ENCODE measurements at places on chromosomes 13 and 19.

GRCh38 chr19:7595466-7596133 lies at the start of gene CAMSAP3:
CAMSAP3 (plus strand) TSS chr19:7595863; CDS start chr19:7596003, 140 bp downstream.
- peak; percentile 19 for DNase-seq

- DNase-seq = no peak
These were observed 77.4 kb downstream of the CYSLTR2 start for GRCh38 chr13:48731001-48731658.

DNA sequence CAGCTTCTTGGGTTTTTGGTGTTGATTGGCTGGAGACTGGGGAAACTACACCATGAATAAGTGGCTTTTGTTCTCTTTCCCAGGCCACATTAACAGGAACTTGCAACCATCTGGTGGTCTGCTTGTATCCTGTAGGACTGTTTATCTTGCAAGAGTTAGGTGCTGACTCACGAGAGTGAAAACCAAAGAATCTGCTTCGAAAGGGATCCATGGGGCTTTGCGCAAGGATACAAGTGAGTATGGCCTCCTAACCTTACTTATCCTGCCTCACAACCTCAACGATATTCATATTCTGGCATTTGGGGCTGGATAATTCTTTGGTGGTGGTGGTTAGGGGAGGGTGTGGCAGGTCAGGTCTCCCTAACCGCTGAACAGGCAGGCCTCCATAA lies 4.7 kb upstream of the SIGLECL1 start:
- no peak for DNase-seq

DNA sequence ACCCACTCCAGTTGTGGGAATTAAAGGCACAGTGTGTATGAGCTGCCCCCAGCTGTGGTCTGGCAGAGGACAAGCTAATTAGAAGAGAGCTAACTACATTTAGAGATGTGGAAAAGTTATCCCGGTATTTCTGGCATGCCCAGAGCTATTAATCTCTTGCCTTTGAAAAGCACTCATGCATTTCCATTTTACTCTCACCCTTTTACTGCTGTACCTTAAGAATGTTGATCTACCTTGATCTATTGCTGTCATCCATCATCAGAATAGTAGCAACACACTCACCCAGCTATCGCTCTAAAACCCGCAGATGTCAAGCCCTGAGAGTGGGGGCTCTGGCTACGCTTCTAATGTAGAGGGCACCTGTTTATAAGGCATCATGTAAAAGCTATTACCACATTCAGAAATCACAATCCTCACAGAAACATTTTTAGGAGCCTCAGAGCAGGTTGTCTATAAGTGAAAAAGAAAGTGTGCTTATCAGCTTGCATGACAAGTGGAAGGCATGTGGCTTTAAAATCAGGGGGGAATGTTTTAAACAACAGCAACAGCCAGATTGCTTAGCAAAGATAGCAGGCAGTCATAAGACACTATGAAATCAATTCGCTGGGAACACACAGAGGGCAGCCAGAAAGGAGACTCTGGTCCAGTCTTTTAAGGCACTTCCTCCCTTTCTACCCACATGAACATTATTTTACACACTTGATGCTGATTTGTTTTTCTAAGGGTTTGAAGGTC lies 224.2 kb upstream of the IRS2 start:
- DNase-seq = no peak

GRCh38 chr13:44921931-44922758 lies 67.1 kb downstream of the NUFIP1 start:
- DNase-seq = no peak

- DNase-seq = no peak
These were observed 8.1 kb upstream of the KLF2 start for GRCh38 chr19:16316506-16316882.

DNA sequence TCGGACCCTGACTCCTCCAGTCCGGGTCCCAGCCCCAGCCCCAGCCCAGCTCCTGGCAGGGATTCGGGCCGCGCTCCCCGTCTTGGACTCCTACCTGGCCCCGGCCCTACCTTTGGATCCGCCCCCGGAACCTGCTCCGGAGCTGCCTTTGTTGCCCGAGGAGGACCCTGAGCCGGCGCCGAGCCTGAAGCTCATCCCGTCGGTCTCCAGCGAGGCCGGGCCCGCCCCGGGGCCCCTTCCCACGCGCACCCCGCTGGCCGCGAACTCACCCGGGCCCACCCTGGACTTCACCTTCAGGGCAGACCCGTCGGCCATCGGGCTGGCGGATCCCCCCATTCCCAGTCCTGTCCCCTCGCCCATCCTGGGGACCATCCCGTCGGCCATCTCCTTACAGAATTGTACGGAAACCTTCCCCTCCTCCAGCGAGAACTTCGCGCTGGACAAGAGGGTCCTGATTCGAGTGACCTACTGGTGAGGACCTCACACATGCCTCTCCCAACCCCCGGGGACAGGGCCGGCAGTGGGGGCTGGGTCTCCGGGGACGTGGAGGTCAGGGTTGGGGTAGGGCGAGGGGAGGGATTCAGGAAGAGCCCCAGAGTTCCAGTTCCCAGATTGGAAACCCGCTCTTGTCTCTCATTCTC lies 732 bp downstream of the SELENOV start:
- DNase-seq = no peak

GRCh38 chr19:48417421-48417820 lies 24.0 kb downstream of the GRIN2D start:
- no peak for DNase-seq

GRCh38 chr13:40366119-40366518 lies 300.3 kb downstream of the FOXO1 start:
- no peak for DNase-seq

DNA sequence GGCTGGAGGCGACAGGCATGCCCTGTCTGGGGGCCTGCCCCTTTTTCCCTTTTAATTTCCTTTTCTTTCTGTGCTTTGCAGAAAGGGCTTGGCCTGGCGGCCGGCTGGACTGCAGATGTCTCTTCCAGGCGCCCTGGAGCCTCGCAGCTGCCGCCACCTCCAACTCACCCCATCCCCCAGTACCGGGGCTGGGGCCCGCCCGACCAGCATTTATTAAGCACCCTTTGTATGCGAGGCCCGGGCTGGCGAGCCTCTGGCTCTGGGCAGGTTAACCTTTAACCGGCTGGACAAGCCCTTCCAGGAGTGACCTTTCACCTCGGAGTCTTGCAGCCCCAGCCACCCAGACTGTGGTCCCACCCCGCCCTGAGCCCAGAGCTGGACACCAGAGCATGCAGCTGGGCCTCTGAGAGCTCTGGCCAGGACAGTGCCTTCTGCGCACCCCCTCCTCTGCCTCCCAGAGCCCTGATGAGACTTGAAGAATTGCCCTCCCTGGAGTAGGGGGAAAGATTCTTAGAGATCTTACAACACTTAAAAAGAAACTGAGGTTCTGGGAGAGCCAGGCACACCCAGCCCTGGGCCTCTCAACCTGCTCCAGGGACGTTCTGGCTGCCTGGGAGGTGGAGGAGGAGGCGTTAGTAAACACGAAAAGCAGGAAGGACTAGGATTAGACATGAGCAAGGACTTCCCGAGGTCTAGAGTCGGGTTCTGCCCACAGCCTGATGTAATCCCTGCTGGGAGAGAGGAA lies 1.1 kb upstream of the NR2F6 start:
- no peak for DNase-seq

DNA sequence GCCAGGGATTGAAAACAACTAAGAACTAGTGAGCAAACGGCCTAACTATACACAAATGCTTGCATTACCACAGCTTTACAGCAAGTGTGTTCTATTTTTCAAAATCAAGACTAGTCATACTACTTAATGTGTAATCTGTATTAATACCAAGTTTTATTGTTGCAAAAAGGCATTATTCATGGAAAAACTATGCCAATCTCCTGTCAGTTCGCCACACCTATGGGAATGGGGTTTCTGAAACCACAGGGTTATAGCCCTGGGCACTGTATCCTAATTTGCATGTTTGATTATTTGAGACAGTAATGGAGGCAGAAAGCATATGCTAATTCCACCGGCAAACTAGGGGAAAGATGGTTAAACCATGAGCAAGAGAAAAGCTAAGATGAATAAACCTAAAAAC lies 14.3 kb downstream of the GAS6 start:
- DNase-seq = no peak

- no peak for DNase-seq
These were observed 138.4 kb upstream of the RNF113B start for GRCh38 chr13:98315466-98315865.

DNA sequence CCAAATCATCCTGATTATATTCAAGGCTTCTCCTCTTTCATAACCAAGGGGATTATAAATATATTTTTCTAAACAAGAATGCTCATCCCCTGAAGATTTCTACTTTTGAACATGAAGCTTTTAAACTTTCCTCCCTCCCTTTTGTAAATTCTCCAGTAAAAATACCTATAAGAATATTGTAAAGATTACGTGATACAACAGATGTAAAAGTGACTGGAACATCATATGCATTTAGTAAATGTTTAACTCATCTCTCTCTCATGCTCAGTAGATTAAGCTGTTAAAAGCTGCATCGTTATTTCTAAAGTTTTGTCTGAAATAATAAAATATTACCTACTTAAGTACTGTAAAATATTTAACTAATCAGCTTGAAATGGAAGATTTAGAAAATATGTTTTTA lies 281.1 kb downstream of the SPRY2 start:
- no peak for DNase-seq

- no peak for DNase-seq
These were observed 5.7 kb downstream of the SHISA7 start for GRCh38 chr19:55437410-55437809.

- DNase-seq = no peak
These were observed 144.9 kb downstream of the COL4A1 start for GRCh38 chr13:110162053-110162452.

DNA sequence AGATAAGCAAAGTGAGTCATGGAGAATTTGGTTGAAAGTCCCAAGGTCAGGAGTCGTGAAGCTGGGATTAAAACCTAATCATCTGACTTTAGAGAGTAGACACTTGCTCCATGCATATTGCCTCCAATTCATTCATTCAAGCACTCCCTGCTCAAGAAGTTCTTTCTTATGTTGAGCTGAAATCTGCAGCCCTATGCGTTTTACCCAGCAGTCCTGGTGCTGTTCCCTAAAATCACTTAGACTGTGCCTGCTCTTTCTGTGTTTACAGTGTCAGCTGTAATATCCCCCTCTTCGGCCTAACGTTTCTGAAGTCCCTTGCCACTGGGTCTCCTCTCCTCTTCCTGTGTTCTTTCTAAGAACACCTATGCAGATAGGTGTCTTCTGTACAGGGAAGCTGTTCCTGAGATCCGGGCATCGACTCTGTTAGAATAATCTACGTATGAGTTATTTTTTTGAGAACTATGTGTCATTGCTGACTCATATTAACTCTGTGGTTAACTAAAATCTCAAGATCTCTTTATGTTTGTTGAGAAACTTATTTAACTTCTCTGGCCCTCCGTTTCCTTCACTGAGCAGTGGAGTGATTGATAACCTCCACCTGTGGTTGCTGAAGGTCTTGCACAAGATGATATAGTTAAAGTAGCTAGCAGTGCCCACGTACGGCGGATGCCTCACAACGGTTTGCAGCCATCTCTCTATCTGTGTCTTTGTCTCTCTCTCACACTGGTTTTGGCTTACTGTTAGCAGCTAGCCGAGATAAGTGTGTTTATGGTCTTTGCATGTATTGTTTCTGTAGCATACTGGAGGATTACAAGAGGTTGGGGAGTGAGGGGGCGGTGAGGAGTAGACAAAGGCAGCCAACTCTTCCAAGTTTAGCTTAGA lies 4.7 kb downstream of the ALOX5AP start:
- peak; percentile 72 for DNase-seq

Measured in stimulated activated CD4-positive, alpha-beta T cell treated with anti-CD3 and anti-CD28 coated beads, Interleukin-4, amount 100 ng/mL, for 24 hours (primary cell).